ENCODE measurements at places on chromosomes 12 and 14.

- DNase-seq = no peak
These were observed 163.8 kb upstream of the LMNTD1 start for GRCh38 chr12:25716842-25717241.

GRCh38 chr14:103501921-103502669, 20.5 kb downstream of the CKB start:
- DNase-seq = peak; percentile 41

DNA sequence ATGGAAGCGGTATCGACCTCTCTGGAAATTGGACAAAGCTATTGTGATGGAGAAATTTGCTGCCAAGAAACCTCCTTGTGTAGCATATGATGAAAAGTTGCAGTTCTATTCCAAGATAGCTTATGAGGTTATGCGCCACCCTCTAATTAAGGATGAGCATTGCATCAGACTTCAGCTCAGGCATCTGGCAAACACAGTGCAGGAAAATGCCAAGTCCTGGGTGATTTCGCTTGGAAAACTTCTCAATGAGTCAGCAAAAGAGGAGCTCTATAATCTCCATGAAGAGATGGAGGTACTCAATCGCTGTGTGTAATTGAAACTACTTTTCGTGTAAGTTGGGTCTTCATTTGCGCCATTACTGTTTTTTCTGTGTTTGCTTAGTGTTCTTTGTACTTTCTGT, 51.2 kb downstream of the DNAH10 start:
- no peak for DNase-seq

GRCh38 chr12:131983554-131983953, 33.8 kb downstream of the EP400 start:
- DNase-seq = no peak

DNA sequence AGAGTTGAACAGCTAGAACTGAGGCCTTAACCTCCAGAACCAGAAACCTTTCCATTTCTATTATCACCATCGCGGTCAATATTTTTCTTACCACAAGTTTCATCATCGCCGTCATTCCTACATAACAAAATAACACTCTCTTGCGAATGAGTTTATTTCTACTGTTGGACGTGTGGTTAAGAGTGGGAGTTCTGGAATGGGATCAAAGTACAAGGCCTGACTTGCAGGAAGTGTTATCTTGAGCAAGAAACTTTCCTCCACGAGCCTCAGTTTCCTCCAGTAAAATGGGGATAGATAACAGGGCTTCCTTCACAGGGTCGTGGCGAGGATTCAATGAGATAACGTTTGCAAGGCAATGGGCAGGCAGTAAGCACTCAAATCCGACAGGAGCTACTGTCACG, 652 bp downstream of the SART3 start:
- peak; percentile 78 for DNase-seq

GRCh38 chr14:75442166-75442565, 14.3 kb downstream of the JDP2 start:
- no peak for DNase-seq

Data from osteoblast (primary cell).